Thymus (tissue), 14 donors: ENCODE measurements at places on chromosomes 13 and 19. TPM values are rescaled to one million over a fixed set of nuclear protein-coding genes. Genes with fewer than 3 reads are reported as not detected.

Gene UQCR11
- 108 TPM for polyA plus RNA-seq

DNA sequence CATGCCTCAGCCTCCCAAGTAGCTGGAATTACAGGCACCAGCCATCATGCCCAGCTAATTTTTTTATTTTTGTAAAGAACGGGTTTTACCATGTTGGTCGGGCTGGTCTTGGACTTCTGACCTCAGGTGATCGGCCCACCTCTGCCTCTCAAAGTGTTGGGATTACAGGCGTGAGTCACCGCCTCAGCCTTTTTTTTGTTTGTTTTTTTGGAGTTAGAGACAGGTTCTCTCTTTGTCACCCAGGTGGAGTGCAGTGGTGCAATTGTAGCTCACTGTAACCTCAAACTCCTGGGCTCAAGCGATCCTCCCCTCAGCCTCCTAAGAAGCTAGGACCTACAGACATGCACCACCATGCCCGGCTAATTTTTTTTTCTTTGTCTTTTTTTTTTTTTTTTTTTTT, 15.6 kb upstream of the NOTCH3 start:
- no peak for DNase-seq

DNA sequence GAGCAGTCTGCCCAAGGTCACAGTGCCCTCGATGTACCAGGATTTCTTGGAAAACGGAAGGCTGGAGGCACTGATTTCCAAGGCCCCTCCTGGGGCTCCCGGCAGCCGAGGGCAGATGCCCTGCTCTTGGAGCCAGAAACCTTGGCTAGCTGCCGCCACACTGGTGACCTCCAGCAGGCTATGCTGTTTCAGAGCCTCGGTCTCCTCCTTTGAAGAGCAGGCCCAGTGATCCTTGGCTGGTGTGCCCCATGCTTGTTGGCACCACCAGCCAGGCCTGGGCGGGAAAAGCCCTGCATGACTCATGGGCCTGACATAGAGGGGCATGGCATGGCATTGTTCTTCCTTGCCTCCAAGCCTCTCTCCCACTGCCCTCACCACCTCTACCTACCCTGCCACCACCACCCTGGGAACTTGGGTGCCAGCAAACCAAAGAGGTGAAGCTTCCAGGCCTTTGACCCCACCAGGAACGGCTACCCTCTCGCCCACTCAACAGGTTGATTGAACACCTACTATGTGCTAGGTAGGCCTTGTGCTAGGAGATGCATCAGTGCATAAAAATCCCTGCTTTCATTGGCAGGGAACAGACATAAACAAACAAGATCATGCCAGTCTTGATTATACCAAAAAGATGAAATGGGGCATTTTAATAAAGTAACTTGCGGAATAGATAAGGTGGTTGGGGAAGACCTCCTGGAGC, 1.6 kb upstream of the CLEC11A start:
- DNase-seq = no peak

GRCh38 chr19:18173572-18174288, at the start of gene IFI30:
IFI30 (plus strand) TSS chr19:18173813; CDS start chr19:18173842, 29 bp downstream.
- peak; percentile 63 for DNase-seq

- DNase-seq = no peak
Observed at GRCh38 chr13:43360171-43360570, 336.8 kb downstream of the DNAJC15 start.

GRCh38 chr19:6343462-6343861, 10.1 kb upstream of the ACER1 start:
- DNase-seq = no peak

DNA sequence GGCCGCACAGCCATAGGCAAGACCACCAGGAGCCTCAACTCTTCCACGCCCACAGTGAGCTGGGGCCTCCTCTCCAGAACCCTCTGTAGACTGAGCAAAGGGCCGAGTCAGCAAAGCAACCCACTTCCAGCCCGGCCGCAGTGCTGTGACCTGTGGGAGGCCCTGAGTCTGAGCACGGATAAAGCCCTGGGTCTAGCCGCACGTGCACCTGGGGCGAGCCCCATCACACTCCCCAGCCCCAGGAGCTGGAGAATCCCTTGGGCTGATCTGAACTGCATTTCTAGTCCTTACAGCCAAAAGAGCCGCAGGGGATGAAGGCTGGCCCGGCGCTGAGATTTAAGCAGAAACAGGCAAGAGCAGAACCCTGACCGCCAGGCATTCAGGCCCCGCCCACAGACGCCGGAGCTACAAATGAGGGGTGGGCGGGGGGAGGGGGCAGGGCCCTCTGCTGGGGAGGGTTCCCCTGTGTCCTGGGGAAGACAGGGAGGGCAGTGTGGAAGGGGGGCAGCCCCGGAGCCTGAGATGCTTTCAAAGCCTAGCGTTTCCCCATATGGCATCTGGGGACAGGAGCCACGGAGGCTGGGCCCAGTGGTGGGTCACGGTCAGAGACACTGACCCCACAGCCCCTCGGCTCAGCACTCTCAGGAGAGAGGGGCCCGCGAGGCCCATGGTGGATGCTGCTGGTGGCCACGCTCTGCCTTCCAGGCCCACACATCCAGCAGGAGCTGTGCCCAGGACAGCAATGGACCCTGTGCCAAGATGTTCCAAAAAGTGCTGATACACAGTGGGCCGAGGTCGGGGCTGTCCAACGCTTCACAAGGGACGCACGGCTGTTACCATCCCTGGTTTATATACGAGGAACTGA, 4.9 kb downstream of the TMEM259 start:
- no peak for DNase-seq
